ENCODE measurements at places on chromosomes 12 and 14. TPM values are rescaled to one million over a fixed set of nuclear protein-coding genes. Genes with fewer than 3 reads are reported as not detected.

The C14orf39 gene
- total RNA-seq = not detected

The WNT1 gene
- total RNA-seq = not detected

The CLEC1A gene
- not detected for total RNA-seq

The CNTN1 gene
- total RNA-seq = 64.6 TPM

The FAIM2 gene
- 0.14 TPM for total RNA-seq

The LIN7A gene
- 0.38 TPM for total RNA-seq

The FGF23 gene
- total RNA-seq = not detected

The LDHB gene
- 1,531 TPM for total RNA-seq

The VDR gene
- 3.3 TPM for total RNA-seq

The LHX5 gene
- not detected for total RNA-seq

The POTEM gene
- not detected for total RNA-seq
